Effector memory CD4-positive, alpha-beta T cell (primary cell): ENCODE measurements at places on chromosomes 5 and 9.

GRCh38 chr9:90873422-90873821 is 71.8 kb downstream of the SYK start:
- DNase-seq: no peak

DNA sequence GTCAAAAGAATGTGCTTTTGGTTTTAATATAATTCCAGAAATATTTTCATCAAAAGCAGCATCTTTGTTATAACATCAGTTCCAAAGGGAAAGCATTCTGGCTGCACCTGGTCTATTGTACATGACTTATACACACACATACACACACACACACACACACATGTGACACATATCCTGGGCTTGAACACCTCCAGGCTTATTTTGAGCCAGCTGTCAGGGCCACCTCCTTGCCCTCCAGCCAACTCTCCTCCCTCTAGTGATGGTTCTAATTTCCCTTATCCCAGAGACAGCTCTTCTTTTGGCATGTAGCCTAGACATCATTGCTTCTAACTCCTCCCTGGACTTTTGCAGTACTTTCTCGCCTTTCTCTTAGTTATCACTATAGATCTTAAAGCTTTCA is 115.0 kb downstream of the PIK3R1 start:
- DNase-seq: no peak

GRCh38 chr5:31186672-31187267 is 6.7 kb upstream of the CDH6 start:
- DNase-seq: no peak

- DNase-seq: no peak
Observed at GRCh38 chr5:176624938-176625337, 5.4 kb downstream of the SNCB start.

GRCh38 chr5:179313849-179314521 is 31.3 kb downstream of the ADAMTS2 start:
- no peak for DNase-seq

- no peak for DNase-seq
Observed at GRCh38 chr5:172632346-172633092, 8.5 kb upstream of the NEURL1B start.

- DNase-seq: no peak
Observed at GRCh38 chr5:131068076-131068475, 97.0 kb downstream of the HINT1 start.

DNA sequence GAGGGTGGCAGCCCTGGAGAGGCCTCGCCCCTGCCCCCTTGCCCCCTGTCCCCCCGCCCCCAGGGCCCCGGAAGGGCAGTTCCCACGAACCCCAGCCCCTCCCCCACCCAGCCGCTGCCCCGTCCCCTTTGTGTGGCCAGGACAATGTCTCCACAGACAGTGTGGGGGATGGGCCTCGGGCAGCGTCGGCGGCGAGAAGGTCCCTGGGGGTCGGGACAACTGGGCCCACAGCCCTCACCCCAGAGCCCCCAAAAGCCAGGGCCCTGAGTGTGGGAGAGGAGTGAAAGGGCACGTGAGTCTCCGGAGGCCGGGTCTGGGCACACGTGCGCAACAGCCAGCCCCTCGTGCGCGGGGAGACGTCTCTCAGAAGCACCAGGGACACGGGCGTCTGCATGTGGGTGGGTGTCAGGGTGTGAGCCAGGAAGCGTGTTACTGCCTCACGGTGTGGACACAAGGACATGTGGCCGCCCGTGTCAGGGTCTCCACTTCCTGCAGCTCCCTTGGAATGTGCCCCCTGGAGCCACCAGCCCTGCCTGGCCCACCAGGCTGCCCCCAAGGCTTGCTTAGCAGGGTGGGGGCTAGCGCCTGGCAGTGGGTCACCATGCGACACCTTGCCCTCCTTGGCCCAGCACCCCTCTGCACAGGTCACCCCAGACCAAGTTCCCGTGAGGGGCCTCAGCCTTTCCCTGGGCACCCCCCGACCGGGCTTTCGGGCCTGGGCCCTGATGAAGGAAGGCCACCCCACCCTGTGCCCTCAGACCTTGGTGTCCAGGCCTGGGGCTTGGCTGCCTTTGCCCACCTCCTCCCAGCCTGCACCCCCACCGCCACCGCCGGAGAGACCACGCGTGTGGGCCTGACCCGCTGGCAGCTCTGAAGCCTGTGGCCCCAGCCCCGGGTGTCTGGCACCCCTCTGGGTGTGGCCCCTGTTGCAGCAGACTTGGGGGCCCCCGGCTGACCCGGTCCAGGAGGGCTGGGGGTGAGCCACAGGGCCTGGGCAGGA is 12.8 kb upstream of the NRARP start:
- no peak for DNase-seq

DNA sequence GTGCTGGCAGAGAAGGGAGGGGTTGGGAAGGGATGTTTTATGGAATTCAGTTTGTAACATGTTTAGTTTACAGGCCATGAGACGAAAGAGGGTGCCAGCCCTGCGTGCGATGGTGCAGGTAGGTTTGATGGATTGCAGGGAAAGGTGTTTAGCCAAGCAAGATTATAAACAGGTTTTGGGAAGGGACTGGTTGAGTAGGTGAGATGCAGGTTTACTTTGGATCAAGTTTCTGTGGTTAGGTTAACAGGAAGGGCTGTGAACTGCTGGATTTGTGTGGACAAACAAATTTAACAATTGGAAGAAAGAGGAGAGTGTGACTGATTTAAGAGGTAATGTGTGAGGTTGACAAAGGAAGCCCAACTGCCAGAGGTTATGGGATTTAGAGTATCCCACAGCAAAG is 32.6 kb upstream of the GPX3 start:
- DNase-seq: no peak

DNA sequence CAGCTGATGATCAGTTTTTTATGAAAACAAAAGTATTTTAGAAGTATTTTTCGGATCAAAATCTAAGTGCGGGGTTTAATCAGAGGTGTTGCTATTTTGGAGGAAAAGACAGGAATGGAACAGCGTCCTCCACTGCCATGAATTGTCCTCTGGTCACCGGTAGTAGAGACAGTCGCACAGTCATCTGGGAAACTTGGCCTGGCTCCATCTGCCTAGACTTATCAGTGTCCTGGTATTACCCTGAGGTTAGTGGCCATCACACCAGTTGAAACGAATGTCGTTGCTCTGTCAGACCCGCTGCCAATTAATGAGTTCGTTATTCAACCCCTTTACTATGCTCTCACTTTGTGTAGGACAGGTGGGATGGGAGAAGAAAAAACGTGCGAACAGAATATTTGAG is 8.2 kb downstream of the TLX3 start:
- DNase-seq: no peak

GRCh38 chr5:123545506-123545905 is 33.5 kb downstream of the CSNK1G3 start:
- DNase-seq: no peak

DNA sequence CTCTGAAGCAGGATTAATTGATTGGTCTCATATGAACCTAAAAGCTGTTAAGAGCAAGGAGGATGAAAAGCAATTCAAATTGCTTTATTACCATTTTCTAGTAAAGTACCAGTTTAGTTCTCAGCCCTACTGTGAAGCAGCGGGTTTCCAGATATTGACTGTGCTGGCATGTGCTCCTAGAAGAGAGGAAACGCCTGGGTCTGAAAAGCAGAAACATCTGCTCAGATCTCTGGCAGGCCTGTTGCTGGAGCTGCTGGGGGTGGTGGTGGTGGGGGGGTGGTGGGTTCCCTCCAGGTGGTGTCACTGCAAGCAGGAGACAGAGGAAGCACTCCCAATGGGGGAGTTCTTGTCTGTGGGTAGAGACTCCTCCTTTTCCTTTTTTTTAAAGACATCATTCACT is 105.5 kb upstream of the ZNF462 start:
- DNase-seq: no peak

DNA sequence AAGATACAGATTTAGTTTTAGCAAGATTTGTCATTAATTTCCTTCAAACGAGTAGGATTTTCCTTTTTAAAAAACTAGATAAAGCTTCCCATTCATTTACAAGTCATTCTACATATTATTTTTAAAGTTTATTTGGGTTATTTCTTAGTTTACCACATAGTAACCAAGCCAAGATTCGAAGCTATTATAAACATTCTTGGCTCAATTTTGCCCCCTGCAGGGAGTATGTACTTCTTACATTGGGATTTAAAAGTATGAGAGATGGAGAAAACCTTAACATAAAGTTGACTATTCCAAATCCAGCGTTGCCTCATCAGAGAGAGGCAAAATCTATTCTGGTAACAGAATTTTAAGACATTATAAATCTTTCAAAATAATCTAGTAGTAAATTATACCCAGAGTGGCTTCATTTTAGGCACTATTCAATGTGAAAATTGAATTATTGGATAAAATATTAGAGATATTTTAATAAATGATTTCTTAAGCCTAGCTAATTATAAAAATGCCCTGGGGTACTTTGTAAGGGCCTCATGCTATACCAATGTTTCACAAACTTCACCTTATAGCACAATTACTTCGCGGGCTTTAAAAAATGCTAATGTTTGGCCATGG is 39.1 kb downstream of the FBN2 start:
- DNase-seq: no peak

GRCh38 chr9:105950894-105951293 is 256.6 kb downstream of the TMEM38B start:
- DNase-seq: no peak

- DNase-seq: no peak
Observed at GRCh38 chr5:77946381-77947040, 170.4 kb upstream of the TBCA start.

DNA sequence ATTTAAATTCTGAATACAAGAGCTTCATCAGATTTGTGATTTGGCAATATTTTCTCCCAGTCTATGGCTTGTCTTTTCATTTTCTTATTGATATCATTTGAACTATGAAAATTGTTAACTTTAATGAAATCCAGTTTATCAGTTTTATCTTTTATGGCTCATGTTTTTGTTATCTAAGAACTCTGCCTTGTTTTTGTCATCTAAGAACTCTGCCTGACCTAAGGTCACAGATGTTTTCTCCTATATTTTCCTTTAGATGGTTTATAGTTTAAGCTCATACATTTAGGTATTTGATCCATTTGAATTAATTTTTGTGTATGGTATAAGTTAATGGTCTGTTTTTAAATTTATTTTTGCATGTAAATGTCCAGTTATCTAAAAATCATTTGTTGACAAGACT is 52.9 kb downstream of the NIPBL start:
- no peak for DNase-seq

GRCh38 chr9:91522481-91522880 is 98.8 kb upstream of the NFIL3 start:
- DNase-seq: no peak

GRCh38 chr5:150642991-150643710 is 2.7 kb downstream of the SYNPO start:
- no peak for DNase-seq

DNA sequence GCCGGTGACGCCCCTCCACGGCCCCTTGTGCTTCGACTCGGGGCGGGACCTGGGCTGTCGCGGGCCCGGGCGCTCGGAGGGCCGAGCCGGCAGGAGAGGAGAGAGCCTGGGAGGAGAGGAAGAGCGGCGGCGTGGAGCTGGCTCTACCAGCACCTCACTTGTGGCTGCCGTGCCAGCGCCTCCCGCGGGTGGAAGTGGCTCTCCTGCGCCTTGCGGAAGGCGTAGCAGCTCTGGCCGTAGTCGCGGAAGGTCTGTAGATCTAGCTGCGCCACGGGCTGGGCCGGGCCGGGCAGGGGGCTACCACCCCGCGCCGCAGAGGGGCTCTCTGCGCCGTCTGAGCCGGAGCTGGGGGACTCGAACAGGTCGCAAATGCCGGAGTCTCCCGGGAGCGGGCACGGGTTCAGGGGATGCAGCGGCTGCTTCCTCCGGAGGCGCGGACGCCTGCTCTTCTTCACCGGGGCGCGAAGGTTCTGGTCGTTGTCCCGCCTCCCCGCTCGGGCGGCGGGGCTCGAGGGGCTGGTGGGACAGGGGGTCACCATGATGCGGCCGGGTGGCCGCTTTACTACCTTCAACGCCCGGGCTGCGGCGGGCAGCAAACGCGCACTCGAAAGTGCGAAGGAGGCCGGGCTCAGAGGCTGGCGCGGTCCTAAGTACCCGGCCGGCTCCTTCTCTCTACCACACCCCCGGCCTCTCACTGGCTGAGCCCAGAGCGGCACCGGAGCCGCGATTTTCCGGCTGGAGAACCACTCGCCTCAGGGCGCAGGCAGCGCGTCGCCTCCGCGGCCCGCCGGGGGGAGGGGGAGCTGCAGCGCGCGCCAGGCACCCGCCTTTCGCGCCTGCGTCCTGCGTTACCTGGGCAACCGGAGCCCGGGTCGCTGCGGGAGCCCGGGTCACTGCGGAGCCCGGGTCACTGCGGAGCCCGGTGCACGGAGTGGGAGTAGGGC is at the start of gene CCNO:
TSS of gene CCNO (minus strand) at position 624 of the 944 bp plus-strand sequence. CDS start at position 539, 85 bp downstream.
- DNase-seq: peak; percentile 26

DNA sequence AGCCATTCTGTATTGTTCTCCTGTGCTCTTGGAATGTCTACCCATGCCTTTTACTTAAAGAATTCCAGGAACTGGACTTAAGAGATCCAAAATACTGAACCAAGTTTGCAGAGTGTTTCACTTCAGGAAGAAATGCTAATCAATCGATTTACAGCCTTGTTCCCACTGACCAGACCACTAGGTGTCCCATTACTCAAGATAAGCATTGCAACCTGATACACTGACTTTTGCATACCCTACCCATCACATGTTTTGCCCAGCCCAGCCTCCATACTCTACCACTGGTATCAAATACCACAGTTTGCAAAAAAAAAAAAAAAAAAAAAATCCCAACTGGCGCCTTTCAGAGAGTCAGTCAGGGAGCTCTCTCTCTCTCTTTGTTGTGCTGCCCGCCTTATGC is 550.8 kb downstream of the CDH9 start:
- DNase-seq: no peak

- no peak for DNase-seq
Observed at GRCh38 chr5:84622461-84622860, 237.8 kb upstream of the EDIL3 start.

DNA sequence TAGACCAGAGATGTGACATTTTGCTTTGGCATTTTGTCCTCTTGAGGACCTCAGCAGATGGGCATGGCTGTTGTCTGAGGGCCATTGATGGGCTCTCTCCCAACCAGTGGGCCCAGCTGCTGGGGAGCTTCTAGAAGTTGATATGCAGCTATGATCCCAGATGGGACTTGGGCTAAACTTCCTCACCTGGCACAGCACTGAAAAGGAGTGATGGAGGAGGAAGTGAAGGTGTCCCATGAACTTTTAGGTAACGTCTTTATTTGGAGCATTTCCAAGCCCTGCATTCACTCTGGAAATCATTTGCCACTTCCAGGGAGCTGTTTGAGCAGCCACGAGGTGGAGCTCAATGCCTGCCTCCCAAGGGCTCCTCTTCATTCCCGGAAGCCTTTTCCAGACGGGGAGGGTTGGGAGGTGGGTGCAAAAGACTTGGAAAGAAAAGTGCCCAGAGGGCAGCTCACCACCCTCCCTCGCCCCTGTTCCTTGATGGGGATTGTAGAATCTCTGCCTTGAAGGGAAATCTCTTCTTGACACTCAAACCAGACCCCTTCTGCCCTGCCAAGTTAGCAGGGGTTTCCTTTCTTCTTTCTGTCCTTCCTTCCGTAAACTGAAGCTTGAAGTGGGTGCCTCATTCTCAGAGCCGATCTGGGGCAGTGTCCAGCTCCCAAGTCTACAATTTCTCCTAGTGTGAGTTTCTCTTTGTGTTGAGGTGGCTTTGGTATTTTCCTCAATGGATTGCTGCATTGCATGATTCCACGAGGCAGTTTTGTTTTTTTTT is 18.1 kb upstream of the NEUROG1 start:
- DNase-seq: no peak
